ENCODE measurements at places on chromosomes 3 and 15.
A peak's percentile ranks its signal among the peaks of the same experiment; 100 is the strongest.

- DNase-seq, result peak; percentile 4
These were observed 63.6 kb downstream of the SCN5A start for GRCh38 chr3:38585791-38586420.

- no peak for DNase-seq
These were observed 194.2 kb downstream of the ATP10A start for GRCh38 chr15:25668901-25669300.

DNA sequence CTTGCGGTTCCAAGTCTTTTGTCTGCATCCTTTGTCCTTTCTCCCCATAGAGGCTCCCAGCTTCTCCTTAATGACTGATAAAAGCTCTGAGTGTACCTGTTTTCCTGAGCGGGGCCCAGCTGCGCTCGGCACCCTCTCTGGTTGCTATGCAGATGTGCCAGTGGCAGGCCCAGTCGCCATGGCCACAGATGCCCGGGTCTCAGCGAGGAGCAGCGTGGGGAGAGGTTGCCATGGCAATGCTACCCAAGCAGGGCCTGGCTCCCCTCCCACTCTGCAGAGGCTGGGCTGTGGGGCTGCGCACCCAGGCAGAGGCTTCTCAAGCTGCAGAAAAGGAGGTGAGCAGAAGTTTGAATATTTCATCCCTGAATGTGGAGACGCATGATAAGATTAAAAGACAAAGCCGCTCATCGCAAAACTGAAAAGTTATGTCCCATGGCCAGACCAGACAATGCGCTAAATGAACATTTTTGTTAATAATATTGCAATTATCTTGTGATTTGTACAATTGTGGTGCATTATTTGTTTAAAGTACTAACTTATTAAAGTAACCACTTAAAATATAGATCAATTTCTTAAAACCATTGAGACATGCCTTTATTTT lies 66.1 kb downstream of the TPRA1 start:
- no peak for DNase-seq

GRCh38 chr3:72537448-72537847 lies 310.8 kb downstream of the SHQ1 start:
- DNase-seq, result no peak

- DNase-seq, result no peak
These were observed 633 bp downstream of the IGSF10 start for GRCh38 chr3:151460228-151460627.

DNA sequence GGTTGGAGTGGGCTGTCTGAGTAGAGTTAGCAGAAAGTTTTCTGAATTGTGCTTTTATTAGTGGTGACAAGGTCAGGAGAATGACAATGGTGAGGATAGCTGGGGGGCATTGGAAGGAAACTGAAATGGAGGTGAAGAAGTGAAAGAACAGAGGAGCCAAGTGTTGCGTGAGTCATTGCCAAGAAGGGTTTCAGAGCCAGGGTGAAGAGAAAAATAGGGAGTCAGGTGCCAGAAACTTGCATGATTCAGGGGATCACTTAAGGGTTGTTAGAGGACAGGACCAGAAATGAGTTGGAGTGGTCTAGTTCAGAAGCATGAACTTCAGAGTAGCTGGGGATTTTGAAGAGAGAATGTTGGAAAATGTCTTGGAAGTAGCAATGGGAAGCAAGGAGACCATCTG lies 86.0 kb upstream of the GALNT15 start:
- no peak for DNase-seq

DNA sequence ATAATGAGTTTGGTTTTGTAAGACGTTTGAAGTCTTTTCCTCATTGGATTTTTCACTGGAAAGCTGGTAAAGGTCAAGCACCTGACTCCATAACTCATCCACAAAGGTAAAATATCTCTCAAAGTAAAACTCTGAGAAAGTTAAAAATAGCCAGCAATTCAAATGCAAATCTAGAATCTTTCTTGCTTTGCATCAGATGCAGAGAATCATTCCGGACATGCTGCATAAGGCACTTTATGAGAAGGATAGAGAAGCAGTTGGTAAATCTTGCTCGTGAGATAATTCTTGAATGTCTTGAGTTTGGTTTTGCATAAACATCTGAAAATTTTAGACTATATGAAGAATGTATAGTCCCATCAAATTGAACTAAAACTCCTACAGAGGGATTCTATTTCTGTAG lies 9.1 kb downstream of the KCNMB2 start:
- DNase-seq, result no peak

GRCh38 chr15:26805470-26805869 lies 32.6 kb upstream of the GABRB3 start:
- DNase-seq, result no peak

GRCh38 chr3:89572261-89572660 lies 464.8 kb downstream of the EPHA3 start:
- no peak for DNase-seq
